ENCODE measurements at places on chromosomes 7 and 10.

- DNase-seq: no peak
Observed at GRCh38 chr7:33744293-33745075, 160.9 kb upstream of the BMPER start.

DNA sequence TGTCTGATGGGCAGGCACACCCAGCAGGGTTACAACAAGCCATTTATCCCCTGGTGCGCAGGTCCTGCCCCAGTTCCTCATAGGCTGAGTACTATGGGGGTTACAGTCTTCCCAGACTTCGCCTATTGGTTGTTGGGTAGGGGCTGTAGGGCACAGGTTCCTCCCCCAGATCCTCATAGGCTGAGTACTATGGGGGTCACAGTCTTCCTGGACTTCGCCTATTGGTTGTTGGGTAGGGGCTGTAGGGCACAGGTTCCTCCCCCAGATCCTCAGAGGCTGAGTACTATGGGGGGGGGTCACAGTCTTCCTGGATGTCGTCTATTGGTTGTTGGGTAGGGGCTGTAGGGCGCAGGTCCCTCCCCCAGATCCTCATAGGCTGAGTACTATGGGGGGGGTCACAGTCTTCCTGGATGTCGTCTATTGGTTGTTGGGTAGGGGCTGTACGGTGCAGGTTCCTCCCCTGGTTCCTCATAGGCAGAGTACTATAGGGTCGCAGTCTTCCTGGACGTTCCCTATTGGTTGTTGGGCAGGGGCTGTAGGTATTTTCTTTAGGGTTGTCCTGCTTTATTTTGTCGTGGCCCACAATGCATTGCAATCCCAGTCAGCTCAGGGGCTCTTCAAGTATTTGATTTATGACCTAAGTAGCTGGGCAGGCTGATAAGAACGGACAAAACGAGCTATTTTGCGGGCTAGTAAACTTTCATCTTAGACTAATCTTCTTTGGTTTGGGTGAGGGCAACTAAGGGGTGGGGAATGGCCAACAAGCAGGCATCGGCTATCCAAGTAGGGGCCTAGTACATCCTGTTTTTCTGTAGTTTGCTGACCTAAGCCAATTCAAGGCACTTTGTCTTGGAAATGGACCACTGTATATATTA lies 3.4 kb downstream of the LRRC27 start:
- peak; percentile 14 for DNase-seq

DNA sequence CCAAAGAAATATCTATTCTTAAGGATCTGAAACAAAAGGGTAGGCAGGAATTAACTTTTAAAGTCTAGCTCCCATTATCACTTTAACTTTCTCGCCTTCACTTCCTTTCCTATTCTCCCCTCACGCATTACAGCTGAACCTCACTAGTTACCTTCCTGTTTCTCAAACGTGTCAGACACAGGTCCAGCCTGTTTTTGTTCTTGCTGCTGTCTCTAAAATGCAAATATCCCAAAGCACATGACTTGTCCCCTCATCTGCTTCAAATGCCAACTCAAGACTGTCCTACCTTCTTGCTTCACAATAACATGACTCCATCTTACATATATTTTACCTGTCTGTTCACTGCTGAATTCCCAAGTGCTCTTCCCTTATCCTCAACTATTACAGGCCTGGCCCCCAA lies 17.6 kb downstream of the ZDHHC6 start:
- no peak for DNase-seq

DNA sequence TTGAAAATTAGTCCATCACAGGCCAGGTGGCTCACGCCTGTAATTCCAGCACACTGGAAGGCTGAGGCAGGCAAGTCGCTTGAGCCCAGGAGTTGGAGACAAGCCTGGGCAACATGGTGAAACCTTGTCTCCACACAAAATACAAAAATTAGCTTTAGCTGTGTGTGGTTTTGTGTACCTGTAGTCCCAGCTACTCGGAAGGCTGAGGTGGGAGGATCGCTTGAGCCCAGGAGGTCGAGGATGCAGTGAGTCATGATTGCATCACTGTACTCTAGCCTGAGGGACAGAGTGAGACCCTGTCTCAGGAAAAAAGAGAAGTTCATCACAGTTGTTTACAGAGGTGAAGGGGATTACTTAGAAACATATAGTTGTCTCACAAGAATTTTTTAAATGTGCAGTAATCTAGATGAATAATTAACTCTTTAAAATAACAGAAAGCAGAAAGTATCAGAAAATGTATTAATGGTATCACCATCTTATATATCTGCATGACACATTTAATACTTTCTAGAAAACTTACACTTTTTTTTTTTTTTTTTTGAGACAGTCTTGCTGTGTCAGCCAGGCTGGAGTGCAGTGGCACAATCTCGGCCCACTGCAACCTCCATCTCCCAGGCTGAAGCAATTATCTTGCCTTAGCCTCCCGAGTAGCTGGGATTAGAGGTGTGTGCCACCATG lies 8.9 kb downstream of the LCOR start:
- DNase-seq: peak; percentile 17

DNA sequence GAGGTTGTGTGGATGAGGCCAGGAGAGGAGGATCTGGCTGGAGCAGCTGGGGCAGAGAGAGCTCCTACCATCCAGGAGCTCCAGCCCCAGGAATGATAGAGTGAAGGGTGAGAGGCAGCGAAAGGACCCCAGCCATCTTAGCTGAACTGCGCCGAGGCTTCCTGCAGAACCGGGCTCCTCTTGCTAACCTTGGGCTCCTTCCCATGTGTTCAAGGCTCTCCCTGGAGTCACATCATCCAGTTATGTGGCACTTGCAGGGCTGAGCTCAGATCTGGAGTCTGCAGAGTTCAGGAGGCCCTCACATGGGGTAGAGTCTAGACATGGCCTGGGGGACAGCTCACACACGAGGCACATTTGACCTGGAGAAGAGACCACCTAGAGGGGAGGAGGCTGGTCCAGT lies 225.0 kb upstream of the ZNF32 start:
- no peak for DNase-seq

DNA sequence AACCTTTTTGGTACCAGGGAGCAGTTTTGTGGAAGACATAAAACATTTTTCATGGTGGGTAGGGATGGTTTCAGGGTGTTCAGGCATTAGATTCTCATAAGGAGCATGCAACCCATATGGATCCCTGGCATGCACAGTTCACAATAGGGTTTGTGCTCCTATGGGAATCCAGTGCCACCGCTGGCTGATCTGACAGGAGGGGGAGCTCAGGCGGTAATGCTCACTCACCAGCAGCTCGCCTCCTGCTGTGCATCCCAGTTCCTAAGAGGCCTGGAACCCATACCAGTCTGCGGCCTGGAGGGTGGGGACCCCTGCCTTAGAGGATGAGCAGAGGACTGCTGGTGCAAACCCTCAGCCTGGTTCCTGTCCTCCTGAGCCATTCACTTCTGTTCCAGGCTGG lies 561.7 kb downstream of the SDK1 start:
- DNase-seq: no peak
